ENCODE measurements at places on chromosomes 12 and 14. TPM values are rescaled to one million over a fixed set of nuclear protein-coding genes. Genes with fewer than 3 reads are reported as not detected.

PPP4R4 gene
- total RNA-seq, result 0.27 TPM

BDKRB1 gene
- total RNA-seq, result 3.2 TPM

GLIPR1L1 gene
- total RNA-seq, result not detected

- DNase-seq, result no peak
Observed at GRCh38 chr12:104480826-104481440, 24.2 kb downstream of the CHST11 start.

DNA sequence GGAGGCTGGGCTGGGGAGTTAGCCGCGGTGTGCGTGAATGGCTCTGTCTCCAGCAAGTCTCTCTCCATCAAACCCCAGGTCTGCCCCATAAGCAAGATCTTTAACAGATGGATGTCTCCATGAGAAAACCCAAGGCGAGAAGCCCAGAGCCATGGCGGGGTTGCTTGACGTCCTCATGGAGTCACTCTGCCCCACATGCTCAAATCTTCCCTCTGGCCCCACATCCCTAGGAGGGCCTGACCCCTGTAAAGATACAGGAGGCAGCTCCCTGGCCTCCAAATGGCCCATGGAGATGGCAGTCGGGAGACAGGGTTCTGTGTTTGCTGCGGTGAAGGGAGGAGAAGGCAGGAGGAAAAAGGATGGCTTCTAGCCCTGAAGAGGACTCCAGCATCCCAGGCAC, 49.3 kb downstream of the C14orf132 start:
- no peak for DNase-seq

DNA sequence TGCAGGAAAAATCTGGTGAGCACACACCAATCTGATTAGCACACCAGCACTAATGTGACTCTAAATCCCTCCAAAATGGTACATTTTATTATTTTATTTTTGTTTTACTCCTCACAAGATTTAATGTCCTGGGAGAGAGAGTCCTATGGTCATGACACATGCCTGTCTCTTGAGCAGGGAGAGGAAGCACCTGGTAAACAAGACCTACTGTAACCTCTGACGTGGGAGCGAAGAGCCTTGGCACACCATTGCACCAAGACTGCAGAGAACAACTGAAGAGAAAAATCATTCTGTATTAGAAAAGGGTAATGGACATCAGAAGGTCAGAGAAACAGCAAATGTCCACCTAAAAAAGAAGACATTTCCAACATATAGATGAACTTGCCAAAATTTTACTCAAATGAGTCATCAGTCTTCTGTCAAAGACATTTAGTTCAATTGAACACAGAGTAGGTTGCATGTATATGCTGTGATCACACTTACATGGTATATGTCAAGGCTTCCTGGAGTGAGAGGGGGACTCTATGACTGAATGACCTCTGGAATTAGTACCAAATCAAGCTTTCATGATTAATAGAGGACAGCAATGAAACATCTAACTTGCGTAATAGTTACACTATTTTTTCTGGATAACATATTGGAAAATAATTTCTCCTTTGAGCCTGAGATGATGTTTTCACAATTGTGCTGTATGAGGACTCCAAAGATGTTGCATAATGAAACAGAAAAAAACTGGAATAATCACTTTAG, 186.9 kb upstream of the FLRT2 start:
- no peak for DNase-seq

DNA sequence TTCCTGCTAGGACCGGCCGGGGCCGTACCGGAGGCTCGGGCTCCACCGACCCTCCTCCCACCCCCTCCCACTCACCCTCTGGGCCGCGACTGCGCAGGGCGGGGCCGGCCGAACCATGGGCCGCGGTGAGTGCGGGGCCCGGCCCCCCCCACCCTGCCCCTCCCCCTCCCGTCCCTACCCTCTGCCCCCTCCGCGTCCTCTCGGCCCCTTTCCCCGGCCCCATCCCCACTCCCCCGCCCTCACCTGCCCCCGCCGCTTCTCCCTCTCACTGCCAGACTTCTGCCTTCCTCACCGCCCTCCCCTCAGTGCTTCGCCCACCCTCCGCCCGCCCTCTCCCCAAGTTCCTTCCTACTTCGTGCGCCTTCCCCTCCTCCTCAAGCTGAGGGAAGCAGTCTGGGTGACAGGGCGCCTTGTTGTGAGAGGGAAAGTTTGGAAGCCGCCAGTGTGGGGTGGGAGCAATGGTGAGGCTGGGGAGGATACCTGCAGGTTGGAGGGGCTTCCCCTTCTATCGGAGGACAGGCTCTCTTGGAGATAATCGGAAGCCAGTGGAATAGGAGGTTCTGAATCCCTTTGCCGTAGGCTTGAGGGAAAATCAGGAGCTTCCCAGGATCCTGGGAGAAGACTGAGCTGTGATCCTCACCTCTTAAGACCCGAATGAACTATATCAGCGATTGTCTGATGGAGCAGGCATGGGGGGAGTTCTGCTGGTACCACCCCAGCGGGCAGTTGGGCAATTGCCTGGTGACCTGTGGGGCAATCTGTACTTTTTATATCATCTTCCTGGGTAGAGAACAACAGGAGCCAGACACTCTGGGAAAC, 472 bp downstream of the MBD6 start:
- DNase-seq, result peak; percentile 65

- DNase-seq, result no peak
Observed at GRCh38 chr12:49098703-49099102, 4.1 kb upstream of the DHH start.

- DNase-seq, result no peak
Observed at GRCh38 chr12:68602720-68603119, 8.0 kb upstream of the RAP1B start.

DNA sequence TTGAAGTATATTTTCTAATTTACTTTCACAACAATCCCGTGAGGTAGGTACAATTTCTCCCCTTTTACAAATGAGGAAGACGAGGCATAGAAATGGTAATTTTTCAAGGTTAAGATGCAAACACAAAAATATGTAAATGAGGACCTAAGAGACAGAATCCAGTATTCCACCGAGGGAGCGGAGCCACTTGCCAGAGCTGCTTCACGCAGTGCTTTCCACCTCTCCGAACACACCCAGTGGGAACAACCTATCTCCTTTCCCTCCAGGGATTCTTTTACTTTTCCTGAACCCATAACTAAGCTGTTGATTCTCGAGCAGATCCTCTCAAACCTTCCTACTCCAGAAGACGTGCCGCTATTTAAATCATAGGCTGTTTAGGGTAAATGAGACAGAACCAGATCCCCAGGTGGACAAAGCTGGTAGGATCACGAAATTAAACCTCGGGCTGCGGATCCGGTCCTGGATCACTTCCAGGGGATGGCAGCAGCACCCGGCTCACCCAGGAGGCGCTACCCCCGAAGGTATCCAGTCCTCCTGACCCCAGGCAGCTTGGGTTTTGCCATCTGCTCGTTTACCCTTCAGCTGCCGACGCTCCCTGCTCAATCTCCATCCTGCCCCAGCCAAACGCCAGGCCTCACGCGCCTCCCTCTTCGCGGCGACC, 1.5 kb downstream of the DDHD1 start:
- DNase-seq, result peak; percentile 57

DNA sequence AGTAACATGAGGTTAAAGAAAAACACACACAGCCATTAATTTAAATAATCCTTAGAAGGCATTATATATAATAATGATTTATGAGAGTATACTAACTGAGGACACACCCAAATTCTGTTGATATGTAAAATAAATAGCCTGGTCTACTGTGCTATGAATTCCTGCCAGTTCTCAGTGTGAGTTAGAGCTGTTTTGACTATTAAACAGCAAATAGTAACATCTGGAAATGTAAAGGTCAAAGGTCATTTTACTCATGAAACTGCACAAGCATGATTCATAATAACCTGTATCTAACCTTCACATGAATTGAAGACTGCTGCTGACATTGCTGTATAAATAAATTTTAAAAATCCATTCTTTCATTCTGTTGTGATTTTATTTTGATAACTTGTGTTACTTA, 966.7 kb downstream of the SLC6A15 start:
- DNase-seq, result no peak

DNA sequence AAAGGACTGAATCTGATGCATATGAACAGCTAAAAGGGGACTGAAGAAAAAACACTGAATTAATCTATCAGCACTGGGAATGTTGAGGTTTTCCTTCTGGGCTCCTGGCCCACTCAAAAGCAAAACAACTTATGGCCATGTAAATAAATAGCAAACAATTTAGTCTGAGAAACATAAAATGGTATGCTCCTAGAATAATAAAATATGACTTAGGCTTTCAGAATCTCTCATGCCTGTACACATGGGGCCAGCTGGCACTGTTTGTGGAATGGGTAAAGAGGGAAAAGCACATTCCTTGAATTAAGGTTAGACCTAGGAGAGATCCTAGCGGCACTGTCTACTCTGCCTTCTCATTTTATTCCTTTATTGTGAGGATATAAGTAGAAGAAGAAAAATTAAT, 6.2 kb downstream of the KLHDC2 start:
- no peak for DNase-seq

DNA sequence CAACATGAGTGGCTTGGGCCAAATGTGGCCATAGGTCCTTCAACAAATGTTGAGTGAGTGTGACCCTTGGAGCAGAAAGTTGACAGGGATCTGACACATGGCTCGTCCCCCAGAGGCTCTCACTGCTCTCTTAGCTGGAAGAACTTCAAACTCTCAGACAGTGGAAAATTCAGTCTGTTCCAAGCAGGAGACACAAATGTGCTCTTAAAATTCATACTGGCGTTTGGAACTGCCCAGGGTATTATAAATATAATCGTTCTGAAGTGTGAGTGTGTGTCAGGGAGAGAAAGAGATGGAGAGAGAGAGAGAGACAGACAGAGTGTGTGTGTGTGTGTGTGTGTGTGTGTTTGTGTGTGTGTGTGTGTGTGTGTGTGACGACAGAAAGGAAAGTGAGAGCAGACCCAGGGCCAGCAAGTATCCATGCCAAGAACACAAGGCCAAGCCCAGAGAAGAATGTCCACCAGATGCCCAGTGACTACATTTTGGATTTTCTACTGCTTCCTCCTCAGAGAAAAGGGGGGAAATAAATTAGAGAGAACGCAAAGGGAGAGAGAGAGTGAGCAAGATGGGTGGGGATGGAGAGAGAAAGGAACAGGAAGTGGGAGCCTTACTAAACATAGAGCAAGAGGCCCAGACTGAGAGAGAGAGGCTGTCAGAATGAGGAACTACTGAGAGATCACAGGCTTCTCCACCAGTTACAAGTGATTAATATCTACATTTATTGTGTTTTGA, 193.6 kb upstream of the NUDT4 start:
- DNase-seq, result no peak

- DNase-seq, result no peak
Observed at GRCh38 chr14:32372154-32372553, 43.1 kb downstream of the AKAP6 start.

DNA sequence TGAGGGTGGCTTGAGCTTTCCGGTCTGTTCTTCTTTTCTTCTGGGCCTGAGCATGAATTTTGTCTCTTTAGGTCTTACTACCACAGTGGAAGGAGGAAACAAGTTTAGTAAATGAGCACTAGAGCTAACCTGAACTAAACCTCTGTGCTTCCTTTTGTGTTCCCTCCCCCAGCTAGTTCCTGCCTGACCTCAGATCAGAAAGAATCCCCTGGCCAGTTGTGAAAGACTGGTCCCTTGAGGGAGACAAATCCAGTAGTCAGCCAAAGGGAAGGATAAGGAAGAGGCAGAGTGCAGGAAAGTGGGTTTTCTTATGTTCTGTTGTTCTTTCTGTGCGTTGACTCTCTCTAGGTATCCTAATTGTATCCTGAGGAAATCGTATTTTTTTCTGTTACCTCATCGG, 17.5 kb downstream of the ZNF664 start:
- DNase-seq, result no peak

DNA sequence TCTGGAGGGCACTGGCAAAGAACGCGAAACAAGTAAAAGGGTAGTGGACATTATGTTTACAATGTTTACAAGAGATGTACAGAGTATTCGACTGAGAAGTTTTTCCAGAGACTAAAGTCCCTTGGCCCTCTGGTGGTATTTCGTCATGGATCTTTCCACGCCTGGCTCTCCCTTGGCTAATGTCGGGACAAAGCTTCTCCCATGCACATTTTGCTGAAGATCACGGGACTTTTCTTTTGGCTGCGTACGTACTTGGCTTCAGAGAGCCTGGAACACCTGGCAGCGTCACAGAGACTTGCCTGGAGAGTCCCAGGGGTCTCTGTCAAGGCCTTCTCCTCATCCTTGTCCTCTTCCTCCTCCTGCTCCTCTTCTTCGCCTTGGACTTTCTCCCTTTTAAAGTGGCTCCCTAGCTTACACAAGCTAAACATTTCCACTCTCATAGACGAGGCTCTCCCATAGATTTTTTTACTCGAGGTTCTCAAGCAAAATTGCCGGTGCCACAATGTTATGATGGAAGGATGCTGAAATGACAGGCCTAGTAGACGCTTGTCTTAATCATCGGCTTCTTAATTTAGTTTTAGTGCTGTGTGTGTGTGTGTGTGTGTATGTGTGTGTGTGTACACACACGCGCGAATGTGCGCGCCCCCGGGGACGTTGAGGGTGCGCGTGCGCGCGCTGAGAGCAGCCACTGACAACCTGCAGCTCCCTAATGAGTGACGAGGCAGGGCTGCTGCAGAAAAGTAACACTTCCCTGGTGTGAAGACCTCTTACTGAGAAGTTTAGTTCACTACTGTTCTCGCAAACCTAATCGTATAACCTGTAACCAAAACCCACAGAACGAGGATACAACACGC, 4.9 kb upstream of the FOXG1 start:
- no peak for DNase-seq

DNA sequence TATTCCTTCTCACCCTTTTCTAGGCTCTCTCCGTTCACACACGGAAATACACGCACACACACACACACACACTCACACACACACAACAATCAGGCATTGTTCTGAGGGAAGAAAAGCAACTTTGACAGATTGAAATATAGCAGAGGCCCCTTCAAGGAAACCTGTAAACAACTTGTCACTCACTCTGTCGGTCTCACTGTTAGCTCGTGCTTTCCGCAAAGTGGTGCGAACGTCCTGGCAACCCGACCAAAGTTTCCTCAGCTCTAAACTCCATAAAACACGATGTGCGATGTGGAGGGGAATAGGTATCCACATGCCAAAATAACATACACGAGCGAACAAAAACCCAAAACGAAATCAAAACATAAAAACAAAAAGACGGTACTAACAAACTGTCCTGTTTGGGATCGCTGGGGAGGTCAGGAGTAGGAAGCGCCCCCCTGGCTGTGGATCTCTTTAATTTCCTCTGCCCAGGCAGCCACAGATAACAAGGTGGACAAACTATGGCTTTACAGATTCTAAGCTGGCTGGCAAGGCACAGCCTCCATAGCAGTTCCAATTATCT, 822 bp upstream of the SOX5 start:
- no peak for DNase-seq

GRCh38 chr12:10363914-10364814, 25.7 kb downstream of the KLRK1 start:
- DNase-seq, result peak; percentile 60

DNA sequence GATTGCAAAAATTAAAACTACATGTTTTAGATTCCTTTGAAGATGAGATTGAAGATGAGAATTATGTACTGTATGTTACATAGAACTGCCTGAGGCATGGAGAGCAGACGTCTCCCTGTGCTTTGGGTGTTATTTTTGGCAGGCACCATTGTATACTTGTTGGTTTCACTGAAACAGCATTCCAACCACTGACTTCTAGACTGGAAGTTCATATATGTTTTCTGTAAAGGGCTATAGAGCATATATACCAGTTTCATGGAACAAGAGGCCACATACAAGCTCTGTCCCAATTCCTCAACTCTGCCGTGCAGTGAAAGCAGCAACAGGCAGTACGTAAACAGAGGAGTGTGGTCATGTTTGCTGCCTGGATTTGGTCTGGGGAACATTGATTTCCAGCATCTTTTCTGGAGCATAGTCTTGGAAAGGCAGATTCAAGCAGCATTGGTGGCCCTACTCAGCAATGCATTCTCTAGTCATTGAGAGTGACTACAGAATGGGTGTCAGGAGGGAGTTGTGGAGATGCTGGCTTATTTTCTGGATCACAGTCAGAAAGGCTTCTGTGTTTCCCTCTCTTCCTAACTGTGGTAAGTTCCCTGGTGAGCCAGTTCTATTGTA, 57.6 kb upstream of the CNTN1 start:
- DNase-seq, result no peak
